T-helper 22 cell (primary cell): ENCODE measurements at places on chromosomes 7 and 10.

DNA sequence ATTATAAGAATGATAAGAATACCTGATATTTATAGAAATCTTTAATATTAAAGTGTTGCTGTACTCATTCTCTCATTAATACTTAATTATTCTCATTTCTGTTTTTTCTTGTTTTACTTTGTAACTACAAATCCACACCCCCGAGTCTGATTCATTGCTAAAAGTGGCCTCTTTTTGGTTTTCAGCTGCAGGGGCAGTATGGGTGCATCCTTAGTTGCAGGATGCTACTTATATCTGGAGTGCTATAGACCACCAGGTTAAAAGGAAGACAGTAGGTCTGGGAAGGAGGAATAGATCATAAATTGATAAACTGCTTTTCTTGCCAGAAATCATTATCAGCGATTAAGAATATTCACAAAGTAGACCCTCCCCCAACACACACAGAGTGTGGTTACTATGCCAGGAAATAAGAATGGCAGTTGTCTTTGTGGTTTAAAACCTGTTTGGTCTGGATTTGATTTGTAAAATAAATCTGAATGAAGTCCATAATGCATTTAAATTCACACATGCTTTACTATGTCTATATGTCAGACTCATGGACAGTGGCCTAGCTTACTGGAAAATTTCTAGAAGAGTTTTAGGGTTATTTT, 96.5 kb downstream of the NRF1 start:
- no peak for DNase-seq

- DNase-seq: no peak
These were observed 274 bp downstream of the PITX3 start for GRCh38 chr10:102241032-102241443.

GRCh38 chr7:102096706-102097427, 189.8 kb upstream of the SH2B2 start:
- no peak for DNase-seq

GRCh38 chr10:11906714-11907113, 83.6 kb downstream of the PROSER2 start:
- no peak for DNase-seq

DNA sequence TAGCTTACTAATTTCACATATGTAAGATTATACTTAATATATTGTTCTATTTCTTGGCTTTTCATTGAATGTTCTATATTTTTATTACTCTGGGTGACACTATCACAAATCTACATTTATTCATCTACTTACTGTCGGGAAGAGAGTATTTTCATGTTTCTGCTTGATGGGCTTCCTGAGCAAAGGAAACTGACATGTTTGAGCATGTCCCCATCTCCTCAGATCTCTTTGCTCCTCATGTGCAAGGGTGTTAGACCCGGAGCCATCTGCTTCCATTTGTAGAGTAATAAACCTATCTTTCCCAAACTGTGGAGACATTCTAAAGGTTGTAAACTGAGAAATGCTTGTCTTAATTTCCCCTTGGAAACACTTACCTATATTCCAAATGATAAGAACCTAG, 103.5 kb downstream of the LSMEM1 start:
- DNase-seq: no peak

DNA sequence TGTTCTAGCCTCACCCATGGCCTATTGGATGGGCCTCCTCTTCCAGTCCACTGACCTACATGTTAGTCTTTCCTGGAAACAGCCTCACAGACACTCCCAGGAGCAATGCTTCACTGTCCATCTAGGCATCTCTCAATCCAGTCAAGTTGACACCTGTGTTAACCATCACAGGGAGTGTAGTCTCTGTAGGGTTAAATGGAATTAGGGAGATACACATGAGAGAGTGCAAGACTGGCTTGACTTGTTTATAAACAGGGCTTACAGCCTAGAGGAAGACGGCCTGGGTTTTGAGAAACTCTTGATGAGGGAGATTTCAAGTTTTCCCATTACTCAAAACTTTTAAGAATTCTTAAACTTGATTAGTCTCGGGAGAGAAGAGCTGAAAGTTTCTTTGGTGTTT, 18.9 kb upstream of the PRSS37 start:
- DNase-seq: no peak

DNA sequence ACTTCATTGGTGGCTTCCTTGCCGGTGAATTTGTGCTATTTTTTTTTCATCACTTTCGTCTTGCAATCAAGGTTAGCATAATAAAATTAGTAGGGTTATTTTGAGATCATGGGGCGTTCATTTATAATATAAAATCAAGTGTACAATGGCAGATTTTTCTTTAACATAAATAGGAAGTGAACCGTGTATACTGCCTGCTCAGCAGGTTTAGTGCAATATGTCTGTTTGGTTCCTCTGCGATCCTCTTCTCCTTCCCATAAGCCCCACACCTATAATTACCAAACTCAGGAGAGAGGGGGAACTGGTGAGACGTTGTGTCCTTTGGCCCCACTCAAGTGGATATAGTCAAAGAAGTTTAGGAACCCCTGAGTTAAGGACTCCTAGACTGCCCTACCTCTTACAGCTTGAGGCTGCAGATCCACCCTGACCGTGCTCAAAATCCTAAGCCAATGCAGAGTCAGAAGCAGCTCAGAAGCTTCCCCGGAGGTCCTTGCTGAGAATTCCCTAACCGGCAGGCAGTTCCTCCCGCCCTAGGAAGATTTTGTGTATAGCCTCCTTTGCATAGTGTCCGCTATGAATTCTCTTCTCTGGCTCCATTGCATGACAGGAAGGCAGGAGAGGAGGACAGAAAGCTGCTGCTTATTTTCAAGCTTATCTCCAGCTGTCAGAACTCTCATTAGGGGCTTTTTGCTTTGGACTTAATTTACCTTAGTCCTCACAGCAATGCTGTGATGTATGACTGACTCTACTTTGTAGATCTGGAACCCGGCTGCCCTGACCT, 41.5 kb downstream of the PYROXD2 start:
- no peak for DNase-seq

DNA sequence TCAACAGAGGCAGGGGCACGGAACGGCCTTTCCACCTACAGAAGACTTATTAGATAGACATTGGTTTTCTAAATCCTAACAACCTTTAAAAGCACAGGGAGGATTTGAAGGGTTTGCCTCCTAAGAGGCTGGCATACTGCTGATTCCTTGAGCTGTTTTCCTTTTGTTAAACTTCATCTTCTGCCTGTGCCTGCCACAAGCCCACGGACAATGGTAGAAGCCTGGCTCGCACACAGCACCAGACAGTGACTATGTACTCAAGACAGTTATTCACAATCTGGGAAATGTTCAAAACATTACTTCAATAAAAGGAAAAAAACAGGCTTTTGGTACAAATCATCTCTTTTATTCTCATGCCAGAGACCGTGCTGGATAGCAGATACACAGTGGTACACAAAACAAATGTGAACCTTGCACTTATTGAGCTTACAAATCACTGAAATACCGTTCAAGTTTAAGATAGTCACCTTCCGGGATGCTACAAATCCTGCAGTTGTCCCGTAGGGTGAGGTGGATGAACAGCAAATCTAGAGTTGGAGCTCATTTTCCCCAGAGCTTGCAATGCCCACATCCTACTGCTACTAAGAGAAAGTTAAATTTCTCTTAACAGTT, 63.9 kb downstream of the VPS41 start:
- DNase-seq: no peak

- no peak for DNase-seq
These were observed 230.4 kb downstream of the ACTR3B start for GRCh38 chr7:152989889-152990380.

DNA sequence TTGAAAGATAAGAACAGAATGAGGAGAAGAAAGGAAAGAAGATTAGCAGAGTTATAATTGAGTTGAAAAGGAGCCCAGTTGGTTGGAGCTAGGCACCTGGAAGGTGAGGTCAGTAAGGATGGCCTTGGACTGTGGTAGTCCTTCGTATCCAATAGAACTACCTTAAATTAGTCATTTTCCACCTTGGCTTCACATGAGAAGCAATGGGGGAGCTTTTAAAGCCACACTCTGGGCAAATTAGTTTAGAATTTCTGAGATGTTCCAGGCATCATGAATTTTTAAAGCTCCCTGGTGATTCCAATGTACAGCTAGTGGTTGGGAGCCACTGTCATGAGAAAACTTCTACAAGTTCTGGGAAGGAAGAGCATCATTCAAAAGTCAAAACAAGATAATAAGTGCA, 27.3 kb upstream of the CYP3A5 start:
- DNase-seq: no peak

DNA sequence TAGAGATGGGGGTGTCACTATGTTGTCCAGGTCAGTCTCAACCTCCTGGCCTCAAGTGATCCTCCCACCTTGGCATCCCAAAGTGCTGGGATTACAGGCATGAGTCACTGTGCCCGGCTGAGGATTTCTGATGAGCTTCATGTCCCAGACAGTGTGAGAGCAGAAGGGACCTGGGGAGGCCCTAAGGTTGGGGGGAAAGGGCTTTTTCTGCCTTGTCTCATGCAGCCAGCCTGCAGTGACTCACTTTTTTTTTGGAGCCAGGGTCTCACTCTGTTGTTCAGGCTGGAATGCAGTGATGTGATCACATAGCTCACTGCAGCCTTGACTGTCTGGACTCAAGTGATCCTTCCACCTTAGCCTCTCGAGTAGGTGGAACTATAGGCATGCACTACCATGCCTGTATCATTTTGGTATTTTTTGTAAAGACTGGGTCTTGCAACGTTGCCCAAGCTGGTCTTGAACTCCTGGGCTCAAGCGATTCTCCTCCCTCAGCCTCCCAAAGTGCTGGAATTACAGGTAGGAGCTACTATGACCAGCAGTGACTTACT, 14.6 kb downstream of the COL26A1 start:
- DNase-seq: no peak

DNA sequence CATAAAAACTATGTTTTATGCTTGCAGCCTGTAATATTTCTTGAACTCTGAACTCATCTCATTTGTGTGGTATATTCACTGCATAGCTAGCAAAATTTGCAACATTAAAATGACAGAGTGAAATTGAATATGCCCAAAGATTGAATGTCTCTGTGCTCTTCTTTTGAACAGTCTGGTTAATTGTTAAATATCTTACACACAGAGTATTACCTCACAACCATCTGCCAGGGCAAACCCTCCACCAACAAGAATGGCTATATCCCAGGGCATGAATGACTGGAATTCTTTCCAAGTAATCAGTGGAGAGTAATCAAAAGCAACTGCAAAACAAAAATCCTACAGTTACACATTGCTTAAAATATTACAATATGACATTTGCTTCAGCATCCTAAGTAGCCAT, 76.9 kb downstream of the SLC13A1 start:
- DNase-seq: no peak
